ENCODE measurements at places on chromosomes 7 and 10.

- DNase-seq = peak; percentile 13
Measured at GRCh38 chr10:81019029-81019890, 481.6 kb downstream of the SH2D4B start.

GRCh38 chr7:21326241-21326640 is 101.6 kb upstream of the SP4 start:
- no peak for DNase-seq

DNA sequence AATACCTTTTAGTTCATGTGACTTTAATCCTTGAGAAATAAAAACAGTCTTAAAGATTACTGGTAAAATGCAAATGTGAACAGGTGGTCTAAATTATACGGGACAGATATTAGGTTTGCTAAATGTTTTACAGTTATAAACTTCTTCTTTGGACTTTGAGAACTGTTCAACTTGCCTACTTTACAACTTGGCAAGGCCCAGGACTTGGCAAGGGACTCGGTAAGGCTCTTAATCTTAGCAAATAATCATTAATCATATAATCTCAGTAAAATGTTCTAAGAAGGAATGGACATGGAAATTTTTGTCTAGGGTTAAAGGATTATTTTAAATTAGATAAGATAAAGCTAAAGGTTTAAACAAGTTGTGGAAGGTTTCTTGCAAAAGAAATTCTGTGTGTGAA is 4.8 kb upstream of the UBE2D4 start:
- no peak for DNase-seq

GRCh38 chr7:116571037-116571436 is 46.2 kb downstream of the CAV1 start:
- DNase-seq = no peak

DNA sequence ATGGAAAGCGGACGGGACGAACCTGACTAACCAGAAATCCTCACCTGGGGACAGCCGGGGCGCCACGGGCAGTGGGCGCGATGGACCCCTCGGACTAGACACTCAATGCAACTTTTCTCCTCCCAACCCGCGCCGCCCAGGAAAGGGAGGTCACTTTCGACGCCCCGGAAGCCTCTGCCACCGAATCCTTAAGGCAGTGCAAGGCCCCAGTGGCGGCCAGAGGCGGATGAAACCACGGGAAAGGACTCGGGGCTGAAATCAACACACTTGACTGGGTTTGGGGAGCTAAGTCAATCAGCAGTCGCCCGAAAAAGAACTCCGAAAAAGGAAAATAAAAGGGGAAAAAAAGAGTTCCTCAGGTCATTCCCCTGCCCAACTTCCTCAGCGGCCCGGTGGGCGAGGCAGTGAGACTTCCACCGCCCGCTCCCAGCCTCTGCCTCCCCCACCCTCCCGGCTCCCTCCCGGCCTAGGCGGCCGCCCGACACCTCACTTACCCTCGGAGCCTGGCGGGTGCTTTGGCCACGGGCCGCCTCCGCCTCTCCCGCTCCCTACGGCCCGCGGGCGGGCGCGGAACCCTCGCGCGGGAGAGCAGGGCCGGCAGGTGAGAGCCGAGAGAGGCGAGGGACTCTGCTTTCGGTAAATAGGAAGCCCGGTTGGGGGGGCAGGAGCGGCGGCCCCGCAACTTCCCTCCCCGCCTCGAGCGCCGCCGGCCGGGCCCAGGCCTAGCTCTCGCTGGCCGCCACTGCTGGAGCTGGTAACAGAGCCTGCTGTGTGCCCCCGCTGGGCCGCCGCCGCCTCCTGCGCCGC is 518 bp downstream of the WAPL start:
- no peak for DNase-seq

GRCh38 chr7:129989466-129989865 is 36.7 kb upstream of the UBE2H start:
- no peak for DNase-seq

- DNase-seq = no peak
Measured at GRCh38 chr7:2577914-2578680, 19.3 kb downstream of the IQCE start.

DNA sequence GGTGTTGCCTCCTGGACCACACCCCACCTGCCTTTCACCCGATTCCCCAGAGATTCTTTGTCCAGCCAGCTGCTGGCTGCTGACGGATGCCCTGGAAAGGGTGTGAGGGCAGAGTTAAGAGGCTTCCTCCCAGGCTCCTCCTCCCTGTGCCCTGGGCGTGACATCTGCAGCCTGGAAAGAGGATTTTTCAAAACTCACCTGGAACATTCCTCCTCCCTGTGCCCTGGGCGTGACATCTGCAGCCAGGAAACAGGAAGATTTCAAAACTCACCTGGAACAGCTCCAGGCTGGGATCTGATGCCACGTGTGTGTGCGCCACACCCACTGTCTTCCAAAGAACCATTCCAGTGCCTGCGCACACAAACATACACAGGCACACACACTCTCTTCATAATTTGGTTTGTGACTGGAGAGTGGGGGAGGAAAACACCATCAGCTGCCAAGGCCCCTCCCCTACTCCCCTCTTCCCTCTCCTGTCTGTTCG is 5.2 kb downstream of the MARVELD1 start:
- no peak for DNase-seq

GRCh38 chr7:4131063-4131462 is 551.0 kb upstream of the FOXK1 start:
- DNase-seq = no peak

DNA sequence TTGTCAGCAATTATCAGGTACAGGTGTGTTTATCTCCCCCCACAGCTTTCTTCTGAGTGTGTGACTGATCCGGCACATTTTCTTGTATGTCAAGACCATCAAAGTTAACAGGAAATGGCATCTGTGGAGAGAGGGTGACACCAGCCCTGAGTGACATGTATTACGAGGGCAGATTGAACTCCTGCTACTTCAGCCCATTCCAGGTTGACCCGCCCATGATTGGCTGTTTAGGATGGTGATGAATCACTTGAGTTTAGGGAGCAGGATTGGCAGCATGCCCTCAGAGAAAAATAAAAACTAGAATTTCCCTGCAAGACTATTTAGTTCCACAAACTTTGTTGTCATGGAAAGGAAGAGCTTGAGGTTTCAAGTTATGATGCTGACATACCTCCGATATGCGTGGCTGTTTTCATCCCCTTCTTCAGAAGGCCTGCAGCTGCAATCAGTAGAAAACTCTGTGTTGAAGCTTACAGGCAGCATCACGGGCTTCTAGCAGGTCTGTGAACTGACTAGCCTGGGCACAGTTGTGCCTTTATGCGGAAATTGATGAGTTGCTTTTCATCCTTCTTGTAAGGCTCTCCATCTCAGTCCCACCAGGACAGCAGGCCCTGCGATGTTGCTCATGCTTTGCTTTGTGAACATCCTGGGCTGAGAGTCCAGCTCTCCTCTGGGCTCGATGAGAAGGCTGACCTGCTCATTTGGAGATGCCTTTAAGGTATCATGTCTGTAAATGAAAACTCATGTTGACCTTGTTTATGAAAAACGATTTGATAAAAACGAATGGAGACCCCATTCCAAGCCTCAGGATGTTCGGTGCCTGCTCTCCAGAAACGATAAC is 8.0 kb upstream of the CELF2 start:
- DNase-seq = no peak

- DNase-seq = no peak
Measured at GRCh38 chr7:23377134-23377533, 78.0 kb downstream of the MALSU1 start.

- peak; percentile 67 for DNase-seq
Measured at GRCh38 chr7:4610768-4611467, 71.2 kb upstream of the FOXK1 start.

GRCh38 chr10:49662169-49662830 is 17.2 kb upstream of the C10orf53 start:
- DNase-seq = no peak

- DNase-seq = peak; percentile 65
Measured at GRCh38 chr7:39746103-39746819, 122.9 kb downstream of the RALA start.

DNA sequence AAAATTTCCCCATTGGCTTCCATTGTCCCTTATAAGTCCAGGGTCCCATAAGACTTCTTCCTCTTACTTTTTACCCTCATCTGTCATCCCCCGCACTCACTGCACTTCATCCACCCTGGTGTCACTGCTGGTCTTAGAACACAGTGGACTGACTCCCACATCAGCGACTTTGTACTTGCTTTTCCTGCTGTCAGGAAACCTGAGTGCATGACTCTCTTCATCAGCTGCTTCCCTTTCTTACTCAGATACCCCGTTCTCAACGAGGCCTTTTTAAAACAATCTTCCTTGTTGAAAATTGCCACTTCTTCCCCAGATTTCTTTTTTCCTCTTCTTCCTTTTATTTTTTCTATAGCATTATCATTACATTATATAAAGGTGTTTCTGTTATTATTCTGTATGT is 305.4 kb downstream of the SDK1 start:
- no peak for DNase-seq

DNA sequence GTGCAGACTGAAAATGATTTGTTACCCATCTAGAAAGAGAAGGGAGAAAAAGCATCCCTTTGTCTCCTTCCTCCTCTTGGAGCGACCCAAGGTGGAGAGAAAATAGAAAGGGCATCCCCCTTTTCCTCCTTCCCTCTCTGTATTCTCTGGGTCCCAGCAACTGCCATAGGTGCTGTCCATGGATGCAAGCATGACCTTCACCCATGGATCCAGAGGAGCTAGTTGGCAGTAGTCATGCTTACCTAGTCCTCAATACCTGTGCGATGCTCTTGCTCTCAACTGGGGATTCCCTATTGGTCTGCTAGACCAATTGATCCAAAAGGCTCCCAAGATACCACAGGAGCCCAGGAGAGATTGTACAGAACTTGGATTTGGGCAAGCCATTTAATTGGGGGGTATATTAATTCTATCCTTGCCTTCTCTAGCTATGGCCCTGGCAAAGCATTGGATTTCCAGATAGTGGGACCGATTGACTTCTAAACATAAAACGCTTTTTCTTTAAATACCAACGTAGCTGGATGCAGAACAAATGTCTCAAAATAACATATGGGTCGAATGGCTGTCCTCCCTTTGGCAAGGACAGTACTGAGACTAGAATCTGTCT is 547.8 kb upstream of the IGFBP3 start:
- DNase-seq = no peak

DNA sequence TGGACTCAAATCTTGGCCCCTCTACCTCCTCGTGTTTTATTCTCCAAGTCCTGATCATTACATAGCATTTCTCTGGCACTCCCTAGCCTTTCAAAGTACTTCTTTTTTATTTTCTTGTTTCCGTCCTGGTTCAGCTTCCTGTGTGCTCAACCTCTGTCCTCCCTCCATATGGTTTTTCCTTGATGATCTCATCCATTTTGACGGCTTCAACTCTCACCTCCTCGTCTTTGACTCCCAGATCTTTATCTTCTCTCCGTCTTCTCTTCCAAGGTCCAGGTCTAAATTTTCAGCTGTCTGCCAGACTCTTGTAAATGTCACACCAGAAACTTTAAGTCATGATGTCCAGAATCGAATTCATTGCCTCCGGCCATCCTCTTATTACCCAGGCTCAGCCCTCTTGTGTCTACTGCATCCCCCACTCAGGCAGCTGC is 23.3 kb upstream of the GFRA1 start:
- no peak for DNase-seq

GRCh38 chr10:113099431-113100183 is 149.6 kb downstream of the TCF7L2 start:
- peak; percentile 24 for DNase-seq

GRCh38 chr7:4612237-4612636 is 69.9 kb upstream of the FOXK1 start:
- DNase-seq = no peak

DNA sequence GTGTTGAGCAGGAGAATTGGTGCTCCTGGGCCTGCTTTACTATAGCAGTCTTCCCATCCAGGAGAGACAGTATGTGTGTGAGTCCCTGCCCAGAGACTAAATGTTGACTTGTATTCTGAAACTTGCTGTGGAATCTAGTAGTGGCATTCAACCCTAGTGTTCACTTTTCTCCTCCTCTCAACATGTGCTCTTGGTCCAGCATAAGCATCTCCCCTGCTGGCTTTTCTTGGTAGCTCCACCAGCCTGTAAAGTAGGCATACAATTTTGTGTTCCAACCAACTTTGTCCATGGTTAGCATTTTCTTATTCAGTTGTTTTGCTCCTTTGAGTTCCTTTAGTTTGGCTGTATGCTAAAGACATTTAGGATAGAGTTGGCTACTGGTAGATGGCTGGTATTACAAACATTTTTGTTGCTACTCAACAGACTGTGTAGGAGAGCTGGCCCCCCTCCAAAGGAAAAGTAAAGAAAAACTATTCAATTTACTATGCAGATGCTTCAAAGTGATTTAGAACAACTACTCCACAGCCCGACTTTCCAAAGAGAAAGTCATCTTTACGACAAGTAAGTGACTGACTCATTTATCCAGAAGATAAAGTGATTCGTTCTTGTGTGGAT is 46.0 kb downstream of the ASB4 start:
- no peak for DNase-seq

DNA sequence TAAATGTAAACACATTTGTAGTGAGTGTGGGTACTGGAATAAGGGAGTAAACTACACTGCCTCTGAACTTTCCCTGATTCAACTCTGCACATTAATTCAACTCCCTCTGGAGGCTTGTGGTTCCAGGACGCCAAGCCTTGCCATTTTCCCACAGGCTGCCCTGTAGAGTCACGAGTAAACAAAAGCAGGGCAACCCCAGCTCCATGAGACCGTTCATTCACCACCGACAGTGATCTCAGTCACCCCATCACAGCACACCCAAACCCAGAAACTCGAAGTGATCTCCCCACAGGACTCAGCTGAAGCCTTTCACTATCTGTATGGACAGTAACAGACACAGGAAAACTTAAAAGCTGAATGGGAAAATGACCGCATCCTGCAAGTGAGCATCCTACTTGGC is 218.8 kb upstream of the FRMD4A start:
- DNase-seq = no peak

- DNase-seq = no peak
Measured at GRCh38 chr10:132674311-132674710, 111.6 kb downstream of the NKX6-2 start.

- no peak for DNase-seq
Measured at GRCh38 chr7:133109816-133110215, 27.9 kb upstream of the CHCHD3 start.

GRCh38 chr7:28358423-28358868 is 53.9 kb upstream of the CREB5 start:
- no peak for DNase-seq

- no peak for DNase-seq
Measured at GRCh38 chr10:116848944-116849247, 403 bp upstream of the ENO4 start.

- DNase-seq = no peak
Measured at GRCh38 chr7:128162666-128163065, 78.4 kb upstream of the LEP start.

DNA sequence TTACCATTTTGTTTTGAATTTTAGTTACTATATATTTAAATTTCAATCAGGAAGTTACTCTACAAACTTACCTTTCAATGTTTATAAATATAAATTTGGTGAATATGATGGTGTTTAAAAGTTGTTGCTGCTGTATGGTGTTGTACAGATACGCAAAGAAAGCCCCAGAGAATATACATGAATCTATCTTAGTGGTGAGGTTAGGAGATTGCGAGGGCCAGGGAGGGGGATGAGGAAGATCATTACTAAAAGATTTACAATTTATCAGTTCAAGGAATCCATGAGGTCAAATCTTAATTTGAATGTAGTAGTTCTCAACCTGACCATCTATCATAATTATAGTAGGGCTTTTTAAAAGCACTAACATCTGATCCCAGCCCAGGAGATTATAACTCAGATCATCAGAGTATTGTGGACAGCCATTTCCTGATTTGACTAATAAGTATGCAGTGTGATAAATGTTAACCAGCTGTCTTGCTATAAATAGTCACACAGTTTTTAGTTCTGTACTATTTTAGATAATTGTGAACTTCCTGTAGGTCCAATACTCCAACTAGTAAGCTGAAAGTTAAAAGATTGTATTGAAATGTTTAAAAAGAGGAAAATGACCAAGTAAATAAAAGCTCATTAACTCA is 23.6 kb downstream of the FAM3C start:
- DNase-seq = peak; percentile 2

All from NCI-H524 (cell line).